Germinal center (tissue), 1 donor: ENCODE measurements at places on chromosomes 12 and 14.

DNA sequence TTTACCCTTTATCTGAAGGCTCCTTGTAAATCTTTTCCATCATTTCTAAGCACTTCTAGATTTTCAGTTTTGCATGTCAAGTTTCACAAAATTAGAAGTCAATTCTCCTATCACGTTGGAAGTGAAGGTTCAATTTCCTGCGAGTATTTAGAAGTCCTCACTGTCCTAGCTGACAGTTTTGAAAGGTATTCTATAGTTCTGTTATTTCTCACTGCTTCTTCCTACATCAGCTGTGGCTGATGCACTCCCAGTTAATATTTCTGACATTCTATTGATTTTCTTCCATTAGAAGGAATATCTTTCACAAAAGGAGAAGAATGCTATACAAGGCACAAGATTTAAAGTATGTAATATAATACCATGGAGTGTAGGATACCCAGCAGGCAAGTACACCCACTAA lies 15.8 kb upstream of the TMCC3 start:
- no peak for DNase-seq

GRCh38 chr12:8742501-8742900 lies 44.7 kb downstream of the RIMKLB start:
- DNase-seq, result no peak

GRCh38 chr12:72465155-72465554 lies 193.0 kb downstream of the TRHDE start:
- no peak for DNase-seq

GRCh38 chr14:89629383-89629782 lies 212.3 kb upstream of the FOXN3 start:
- no peak for DNase-seq

GRCh38 chr12:26090836-26091510 lies 33.9 kb downstream of the BHLHE41 start:
- DNase-seq, result no peak
